ENCODE measurements at places on chromosomes 6 and 20.

GRCh38 chr20:46552460-46553420 lies 2.3 kb upstream of the OCSTAMP start:
- DNase-seq, result peak; percentile 20

- no peak for DNase-seq
Observed at GRCh38 chr6:15751721-15752350, 89.0 kb upstream of the DTNBP1 start.

DNA sequence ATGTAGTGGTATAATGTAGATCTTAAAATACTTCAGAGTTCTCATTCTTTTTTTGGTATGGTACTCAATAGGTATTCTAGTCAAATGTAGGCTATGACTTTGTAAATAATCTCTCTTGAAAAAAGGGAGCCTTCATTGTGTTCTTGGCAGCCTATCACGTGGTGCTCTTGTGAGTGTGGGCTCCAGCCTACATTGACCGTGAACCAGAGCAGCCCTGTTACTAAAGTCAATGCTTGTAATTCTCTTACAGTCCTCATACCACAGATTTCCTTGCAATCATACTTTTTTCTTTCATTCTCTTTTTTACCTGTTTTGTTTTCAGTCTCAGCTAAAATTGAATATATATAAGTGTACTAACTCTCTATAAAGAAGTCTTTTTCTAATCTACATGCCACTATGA lies 31.1 kb downstream of the ARID1B start:
- DNase-seq, result no peak

GRCh38 chr6:124123617-124124209 lies 320.0 kb downstream of the NKAIN2 start:
- DNase-seq, result no peak

- peak; percentile 53 for DNase-seq
Observed at GRCh38 chr6:32854376-32855178, 585 bp downstream of the PSMB9 start.

DNA sequence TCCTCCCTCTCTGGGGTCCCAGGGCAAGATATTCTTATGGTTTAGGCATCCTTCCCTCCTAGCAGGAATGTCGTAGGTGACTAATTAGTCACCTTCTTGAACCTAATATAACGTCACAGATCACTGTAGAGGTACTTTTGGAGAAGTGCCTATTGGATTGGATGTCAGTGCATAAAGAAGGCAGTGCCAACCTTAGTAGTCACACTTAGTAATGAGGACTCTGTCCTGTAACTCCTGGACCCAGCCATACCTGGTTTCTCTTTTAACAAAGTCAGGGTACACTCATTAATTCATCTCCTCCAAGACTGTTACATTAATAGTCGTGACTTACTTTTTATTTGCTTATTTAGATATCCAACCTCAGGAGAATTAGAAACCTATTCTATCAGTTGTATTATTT lies 20.0 kb downstream of the VTA1 start:
- no peak for DNase-seq

GRCh38 chr6:74588094-74588832 lies 617.6 kb downstream of the COL12A1 start:
- no peak for DNase-seq

- DNase-seq, result no peak
Observed at GRCh38 chr20:52049001-52049731, 142.4 kb downstream of the ZFP64 start.

All from CD4-positive, alpha-beta T cell treated with Interleukin-4 for 1 hour (primary cell).